AG08395 (cell line): ENCODE measurements at places on chromosomes 7 and 10.

DNA sequence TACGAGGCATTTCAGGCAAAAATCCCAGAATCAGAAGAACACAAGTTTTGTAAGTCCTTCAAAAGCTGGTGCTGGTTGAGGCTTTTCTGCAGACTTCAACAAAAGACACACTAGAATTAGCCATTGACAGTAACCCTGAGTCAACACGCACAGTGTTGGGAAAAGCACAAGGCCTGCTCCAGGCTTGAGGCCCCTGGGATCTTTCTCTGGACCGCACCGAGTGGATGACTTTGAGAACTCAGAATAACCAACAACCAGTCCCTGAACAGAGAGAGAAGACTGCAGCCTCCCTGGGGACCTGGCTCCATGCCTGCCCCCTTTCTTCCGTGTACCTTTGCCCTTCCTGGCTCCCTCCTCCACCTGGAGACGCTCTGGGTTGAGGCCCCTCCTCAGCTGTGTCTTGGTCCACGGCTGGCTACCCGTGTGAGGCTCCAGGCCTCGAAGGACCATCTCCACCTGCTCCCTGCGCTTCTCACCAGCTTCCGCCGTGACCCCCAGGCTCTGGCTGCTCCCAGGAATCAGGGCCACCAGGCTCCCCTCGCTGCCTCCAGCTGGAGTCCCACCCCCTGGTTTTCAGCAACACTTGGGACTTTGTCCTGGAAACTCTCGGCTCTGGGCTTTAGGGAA, 28.4 kb downstream of the DIP2C start:
- DNase-seq, result no peak

- DNase-seq, result no peak
These were observed 65.6 kb downstream of the FOXI2 start for GRCh38 chr10:127802531-127803095.

GRCh38 chr10:69647819-69648218, 17.8 kb downstream of the FAM241B start:
- no peak for DNase-seq

DNA sequence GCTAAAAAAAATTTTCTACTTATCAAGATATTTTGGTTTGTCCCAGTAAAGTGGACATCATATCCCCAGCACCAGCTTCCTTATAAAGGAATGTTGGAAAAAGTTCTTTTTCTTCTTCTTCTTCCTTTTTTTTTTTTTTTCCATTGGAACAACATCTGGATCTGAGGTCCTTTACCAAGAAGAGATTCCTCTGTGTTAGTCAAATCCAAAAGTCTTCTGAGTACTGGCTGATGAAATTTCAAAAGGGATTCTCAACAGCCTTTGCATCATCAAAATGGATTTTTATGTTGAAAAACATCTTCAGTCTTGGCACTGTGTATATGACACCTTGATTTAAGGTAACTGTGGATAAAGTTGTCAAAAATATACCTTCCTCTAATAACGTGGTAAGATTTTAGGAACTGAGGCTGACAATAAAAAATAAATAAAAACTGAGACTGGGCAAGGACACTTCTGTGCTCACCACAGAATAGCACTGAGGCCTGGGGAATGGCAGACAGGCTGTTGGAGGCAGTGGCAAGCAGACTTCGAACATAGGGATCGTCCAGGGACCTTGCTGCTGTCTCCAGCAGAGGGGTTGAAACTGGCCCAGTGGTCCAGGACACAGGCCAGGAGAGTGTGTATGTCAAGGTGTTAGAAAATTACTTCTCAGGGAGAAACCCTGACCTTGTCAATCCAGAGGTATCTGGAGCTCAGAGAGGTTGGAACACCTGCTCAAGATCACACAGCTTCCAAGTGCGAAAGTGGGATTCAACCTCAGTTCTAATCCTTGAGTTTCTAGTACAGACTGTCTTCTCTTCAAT, 130.4 kb downstream of the PTPN20 start:
- no peak for DNase-seq

DNA sequence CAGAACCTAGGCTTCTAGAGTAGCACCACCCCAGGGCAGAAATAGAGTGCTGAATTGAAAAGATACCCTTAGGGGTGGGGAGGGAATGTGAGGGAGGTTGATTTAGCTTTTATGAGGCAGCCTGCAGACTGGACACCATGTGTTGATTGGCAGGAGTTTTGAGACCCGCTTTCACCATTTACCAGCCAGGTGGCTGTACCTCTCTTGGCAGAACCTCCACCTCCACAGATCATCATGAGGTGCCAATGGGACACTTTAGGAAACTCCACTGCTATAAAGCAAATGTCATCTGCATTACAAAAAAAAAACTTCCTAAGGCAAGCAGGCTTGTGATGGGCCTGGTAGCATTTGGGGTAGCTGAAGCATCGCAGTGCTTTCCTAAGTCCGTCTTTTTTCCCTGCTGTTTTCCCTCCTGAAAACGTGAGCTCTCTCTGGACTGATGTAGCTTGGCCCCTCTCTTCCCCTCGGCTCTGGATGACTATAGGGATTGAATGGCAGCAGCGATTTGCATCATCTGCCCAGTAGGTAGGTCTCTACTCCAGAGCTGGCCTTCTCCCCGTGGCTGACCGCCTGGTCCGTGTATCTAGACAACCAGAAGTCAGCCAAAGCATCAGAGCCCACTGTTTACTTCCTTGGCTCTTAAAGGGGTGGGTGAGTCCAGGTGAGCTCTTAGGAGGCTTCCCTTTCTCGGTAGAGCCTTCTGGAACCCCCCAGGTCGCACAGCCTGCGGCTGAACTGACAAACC, 1.3 kb downstream of the PCBD1 start:
- no peak for DNase-seq
